ENCODE measurements at places on chromosomes 7 and 10.
A peak's percentile ranks its signal among the peaks of the same experiment; 100 is the strongest.

DNA sequence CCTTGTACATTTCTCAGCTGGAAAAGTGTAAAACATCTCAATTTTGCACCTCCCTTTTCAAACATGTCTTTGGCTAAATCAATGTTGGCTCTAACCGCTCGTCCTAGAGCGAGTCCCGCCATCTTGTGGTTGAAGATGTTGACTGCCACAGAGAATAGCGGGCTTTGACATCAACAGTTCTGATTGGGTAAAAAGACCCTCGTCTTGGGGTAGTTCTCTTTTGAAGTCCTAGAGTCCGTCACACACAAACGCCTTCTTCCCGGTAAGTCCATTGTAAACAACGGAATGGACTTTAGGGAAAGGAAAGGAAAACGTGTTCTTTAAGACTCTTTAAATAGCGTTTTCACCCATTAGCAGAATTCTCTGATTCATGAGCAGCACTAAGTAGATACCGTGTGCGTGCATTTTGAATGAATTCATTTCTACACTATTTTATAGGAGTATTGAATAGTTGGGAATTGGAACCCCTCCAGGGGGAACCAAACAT, 452 bp upstream of the RPP30 start:
- peak; percentile 39 for DNase-seq

DNA sequence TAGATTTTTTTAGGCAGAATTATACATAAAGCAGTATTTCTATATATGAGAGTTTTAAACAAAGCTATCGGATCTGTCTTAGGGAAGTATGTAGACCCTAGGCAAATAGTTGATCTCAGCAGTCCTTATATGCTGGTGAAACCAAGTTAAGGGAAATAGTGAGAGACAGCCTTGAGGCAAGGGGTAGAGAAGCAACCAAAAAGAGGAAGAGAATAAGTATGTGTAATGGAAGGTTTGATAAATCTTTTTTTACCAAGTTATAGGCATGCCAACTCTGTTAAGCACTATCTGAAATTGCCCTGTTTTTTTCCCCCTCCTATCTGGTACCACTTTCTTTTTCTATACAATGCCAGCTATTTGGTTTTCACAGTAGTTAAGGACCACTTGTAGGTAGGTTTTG, 19.9 kb downstream of the SPAG6 start:
- DNase-seq = no peak

DNA sequence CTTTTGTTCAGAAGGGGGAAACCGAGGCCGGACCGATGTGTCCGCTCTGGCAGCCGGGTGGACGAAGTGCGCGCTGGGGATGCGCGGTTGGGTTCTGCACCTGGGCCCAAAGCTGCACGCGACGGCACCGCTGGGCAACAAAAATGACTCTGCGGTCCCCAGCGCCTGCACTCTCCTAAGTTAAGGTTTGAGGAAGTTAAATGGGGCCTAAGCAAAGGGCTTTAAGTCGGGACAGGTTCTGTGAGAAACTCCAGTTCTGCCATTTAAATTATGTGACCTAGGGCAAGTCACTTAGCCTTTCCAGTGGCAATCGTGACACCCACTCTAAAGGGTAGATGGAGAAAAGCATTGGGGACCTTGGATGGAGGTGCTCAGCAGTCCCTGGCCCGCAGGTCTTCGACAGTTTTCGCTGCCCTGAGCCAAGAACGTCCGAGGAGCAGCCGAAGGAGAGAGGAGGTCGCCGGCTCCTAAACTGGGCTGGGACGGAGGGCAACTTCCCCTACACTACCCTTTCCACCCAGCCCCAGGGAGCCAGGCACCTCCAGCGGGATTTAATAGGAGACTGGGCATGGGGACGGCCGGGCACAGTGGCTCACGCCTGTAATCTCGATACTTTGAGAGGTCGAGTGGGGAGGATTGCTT, 534 bp upstream of the ACBD5 start:
- DNase-seq = peak; percentile 41

GRCh38 chr7:19557726-19558465, 150.9 kb downstream of the POLR1F start:
- no peak for DNase-seq

DNA sequence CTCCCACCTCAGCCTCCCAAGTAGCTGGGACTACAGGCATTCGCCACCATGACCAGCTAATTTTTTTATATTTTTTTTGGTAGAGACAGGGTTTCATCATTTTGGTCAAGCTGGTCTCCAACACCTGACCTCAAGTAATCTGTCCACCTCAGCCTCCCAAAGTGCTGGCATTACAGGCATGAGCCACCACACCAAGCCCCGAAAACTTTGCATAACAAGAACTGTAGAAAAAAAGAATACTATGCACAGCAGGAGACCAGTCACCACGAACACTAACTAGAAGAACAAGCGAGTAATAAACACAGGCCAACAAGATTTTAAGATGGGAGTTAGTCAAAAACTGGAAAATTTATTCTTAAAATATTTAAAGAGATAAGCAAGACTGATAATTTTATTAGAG, 447.0 kb downstream of the ETV1 start:
- no peak for DNase-seq

DNA sequence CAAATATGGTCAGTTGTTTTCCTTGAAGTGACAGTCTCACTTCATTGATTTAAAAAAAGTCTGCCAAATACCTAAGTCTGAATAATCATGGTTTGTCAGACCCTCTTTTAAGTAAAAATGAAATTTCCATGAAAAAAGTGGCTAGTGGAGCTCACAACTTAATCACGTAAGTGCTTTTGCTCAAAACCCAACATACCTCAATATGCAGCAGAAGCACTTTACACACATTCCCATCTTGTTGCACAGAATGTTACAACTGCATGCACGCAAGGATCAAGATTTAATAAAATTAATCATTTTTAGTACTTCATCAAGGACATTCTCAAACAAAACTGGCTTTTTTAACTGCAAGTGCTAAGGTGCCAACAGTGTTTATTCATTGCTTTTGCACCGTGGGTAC, 21.6 kb downstream of the EZH2 start:
- DNase-seq = no peak

- no peak for DNase-seq
Measured at GRCh38 chr10:33015761-33016547, 57.9 kb upstream of the ITGB1 start.

Measured in stimulated activated naive CD8-positive, alpha-beta T cell treated with anti-CD3 and anti-CD28 coated beads, Interleukin-15, Interleukin-2, amounts not matched to agents 100 U/mL and 50 U/mL, for 24 hours (primary cell).